NCI-H446 treated with DMSO at 0.1 percent for 48 hours (cell line): ENCODE measurements at places on chromosomes 3 and 15.

GRCh38 chr3:159977295-159977694 lies 11.3 kb upstream of the IL12A start:
- DNase-seq: no peak

GRCh38 chr3:9175421-9175820 lies 74.0 kb downstream of the SRGAP3 start:
- no peak for DNase-seq

GRCh38 chr15:89751748-89752147 lies 699 bp upstream of the MESP1 start:
- DNase-seq: no peak

DNA sequence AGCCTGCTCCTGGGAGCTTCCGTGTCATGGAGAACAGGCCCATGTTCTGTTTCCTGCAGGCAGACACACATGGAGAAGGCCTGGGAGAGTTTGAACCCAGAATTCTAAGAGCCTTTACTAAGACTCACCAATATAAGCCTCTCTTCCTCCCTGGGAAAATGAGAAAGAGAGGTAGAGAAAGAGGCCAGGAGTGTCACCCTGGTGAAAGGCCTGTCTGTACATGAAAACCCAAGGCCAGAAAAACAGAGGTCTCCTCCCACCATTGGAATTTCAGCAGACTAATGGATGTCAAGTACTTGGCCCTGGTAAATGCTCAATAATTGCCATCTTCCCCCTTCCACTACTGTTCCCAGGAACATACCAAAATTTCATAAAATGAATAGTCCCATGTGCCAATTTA lies 117.6 kb downstream of the TOP2B start:
- no peak for DNase-seq

DNA sequence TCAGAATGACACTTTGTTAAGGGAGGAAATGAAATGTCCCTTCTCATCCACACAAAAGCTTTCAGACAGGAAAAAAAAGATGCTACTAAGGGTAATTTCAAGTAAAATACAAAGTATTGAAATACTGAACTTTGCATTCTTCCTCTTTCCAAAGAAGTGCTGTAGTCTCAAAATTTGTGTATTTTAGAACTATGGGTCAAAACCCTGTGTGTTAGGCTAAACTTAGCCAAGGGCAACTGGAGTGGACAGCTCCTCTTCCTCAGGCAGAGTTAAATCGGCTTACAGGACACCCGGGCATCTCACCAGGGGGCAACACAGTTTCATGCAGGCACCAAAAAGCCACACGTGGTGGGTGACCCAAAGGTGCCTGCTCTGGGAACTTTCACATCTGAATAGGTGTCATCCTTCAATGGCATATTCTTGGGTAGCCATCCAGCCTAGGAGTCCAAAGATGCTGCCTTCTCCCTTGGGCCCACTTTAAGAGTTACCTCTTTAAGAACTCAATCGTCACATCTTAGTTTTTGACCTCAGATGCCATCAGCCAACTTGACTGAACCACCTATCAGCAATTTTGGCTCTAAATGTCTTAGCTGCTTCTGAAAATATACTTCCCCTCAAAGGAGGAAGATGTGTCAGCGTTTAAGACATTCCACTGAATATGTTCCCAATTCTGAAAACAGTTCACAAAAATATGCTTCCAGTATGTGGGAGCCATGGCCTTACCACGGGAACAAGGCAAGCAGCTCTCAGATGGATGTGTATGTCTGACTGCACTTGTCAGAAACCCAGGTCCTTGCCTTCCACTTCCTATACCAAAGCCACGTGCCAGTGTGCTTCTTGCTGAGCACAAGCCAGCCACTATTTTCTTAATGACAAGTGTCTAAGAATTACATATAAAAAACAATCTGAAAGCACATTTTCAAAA lies 32.2 kb upstream of the MUC13 start:
- no peak for DNase-seq

- DNase-seq: no peak
Observed at GRCh38 chr3:160218136-160218535, 7.1 kb upstream of the C3orf80 start.

GRCh38 chr3:150763841-150764483 lies 993 bp upstream of the SIAH2 start:
- no peak for DNase-seq

DNA sequence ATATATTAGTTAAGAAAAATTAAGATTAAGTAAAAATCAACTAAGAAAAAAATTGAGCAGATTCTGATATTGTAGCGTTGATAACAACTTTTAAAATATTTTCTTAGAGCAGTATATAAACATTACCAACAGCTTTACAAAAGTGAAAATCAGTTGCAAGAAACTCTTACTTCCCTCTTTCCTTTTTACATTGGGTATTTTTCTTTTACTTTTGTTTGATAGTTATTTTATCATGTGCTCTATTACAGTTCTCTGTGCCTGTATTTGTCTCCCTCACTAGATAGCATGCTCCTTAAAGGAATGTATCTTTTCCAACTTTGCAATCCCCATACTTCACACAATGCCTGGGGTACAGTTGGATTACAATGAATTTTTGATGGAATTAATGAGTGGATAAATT lies 87.5 kb upstream of the P3H2 start:
- no peak for DNase-seq

DNA sequence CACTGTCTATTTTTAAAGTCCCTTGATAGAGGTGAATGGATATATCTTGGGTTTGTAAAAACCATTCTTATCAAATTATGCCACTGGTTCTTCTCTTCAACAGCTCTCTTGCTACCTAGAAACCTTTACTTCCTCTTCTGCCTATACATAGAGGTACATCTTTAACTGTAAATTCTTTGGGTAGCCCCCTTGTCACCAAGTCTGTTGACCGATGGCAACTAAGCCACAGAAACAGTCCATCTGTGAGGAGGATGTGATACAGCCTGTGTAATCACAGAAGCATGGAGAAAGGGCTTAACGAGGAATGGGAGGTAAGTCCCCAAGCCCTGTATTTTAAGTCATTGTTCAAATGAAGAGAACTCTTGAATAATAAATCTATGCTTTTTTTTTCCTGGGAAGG lies 246.5 kb upstream of the MDFIC2 start:
- no peak for DNase-seq

GRCh38 chr15:82890338-82890994 lies 62.1 kb downstream of the HOMER2 start:
- no peak for DNase-seq

GRCh38 chr3:113205481-113205880 lies 5.9 kb upstream of the BOC start:
- DNase-seq: no peak

GRCh38 chr3:184805351-184806038 lies 6.5 kb upstream of the VPS8 start:
- DNase-seq: no peak

DNA sequence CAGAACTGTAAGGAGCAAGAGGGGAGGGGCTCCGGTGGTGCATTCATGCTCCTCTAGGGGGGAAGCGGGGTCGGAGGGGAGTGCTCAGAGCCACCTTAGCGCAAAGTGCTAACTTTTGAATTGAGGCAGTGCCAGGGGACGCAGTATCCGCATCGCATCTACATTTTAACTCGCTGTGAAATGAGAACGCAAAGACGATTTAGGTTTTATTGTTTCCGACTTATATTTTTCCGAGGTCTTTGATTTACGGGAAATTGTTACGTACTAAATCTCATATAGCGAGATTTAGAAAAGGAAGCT lies 212 bp downstream of the TCAIM start:
- no peak for DNase-seq

- DNase-seq: no peak
Observed at GRCh38 chr15:20295238-20295811, 246.3 kb downstream of the GOLGA6L6 start.

DNA sequence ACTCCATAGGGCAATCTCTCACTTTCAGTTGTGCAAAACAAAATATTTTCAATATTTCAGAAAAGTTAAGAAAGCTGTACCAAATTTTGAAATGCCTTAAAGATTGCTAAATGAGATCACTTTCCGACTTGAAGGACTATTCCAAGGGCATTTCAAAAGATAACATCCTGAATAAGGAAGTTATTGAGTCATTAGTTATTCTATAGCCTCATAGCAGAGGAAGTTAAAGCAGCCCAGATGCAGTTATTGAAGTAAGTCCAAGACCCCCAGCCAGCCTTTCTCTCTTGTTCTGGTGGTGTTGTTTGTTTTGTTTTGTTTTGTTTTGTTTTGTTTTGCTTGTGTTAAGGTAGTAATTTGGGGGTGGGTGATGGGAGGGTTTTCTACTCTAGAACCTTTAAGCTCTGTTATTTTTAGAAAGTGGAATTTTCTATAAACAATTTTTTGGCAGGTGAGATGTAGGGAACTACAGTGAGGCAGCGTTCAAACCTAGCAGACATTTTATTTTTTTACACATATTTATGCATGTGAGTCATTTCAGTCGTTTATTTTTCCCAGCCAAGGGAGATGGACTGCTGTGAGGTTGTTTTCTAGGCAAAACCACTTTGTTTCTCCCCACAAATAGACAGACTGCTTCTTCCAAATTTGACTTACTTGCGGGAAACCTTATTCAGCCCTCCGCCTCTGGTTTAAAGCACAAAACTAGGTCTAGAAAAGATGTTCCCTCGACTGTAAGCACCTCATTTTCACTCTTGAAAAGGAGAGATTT lies 216.3 kb upstream of the ARPP21 start:
- DNase-seq: peak; percentile 41

GRCh38 chr3:8266730-8267131 lies 234.9 kb upstream of the LMCD1 start:
- no peak for DNase-seq

- DNase-seq: no peak
Observed at GRCh38 chr15:60121845-60122244, 117.7 kb downstream of the FOXB1 start.

GRCh38 chr3:134148534-134148933 lies 102.1 kb downstream of the RYK start:
- DNase-seq: no peak

DNA sequence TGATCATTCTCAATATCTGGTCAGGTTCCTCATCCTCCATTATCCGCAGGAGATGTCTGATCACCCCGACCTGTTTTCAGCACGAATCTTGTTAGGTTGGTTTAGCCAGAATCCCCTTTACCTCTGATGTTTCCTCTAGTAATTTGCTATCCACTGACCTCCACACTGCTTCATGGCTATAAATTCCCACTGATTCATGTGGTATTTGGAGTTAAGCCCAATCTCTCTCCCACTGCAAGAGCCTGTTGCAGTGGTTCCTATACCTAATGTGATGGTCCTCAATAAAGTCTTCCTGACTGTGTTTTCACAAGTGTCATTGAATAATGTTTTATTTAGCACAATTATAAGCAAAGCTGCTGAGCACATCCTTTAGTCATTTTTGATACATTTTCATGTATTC lies 124.8 kb upstream of the CNTN3 start:
- DNase-seq: no peak

- no peak for DNase-seq
Observed at GRCh38 chr3:99875581-99875928, 57.9 kb downstream of the CMSS1 start.

DNA sequence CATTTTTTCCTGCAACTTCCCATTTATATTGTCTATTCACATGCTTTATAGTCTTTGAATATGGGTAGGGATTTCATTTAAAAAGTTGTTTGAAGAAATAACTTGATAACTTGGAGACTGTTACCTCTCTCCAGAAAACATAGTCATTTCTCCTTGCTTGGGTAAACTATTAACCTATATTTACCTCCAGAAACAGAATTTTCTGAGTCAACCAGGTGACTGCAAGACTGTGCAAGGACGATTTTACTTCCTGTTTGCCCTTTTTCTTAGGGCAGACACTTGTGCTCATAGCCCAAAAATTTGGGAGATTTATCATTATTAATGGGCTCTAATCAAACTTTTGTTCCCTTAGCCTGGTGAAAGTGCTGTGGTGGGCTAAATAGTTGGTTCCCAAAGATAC lies 14.3 kb upstream of the MOBP start:
- no peak for DNase-seq

GRCh38 chr3:196406811-196407470 lies 25.3 kb downstream of the UBXN7 start:
- DNase-seq: no peak

- DNase-seq: no peak
Observed at GRCh38 chr3:71584394-71585011, 975 bp upstream of the FOXP1 start.

- DNase-seq: no peak
Observed at GRCh38 chr3:126541628-126542339, 16.9 kb downstream of the C3orf22 start.

DNA sequence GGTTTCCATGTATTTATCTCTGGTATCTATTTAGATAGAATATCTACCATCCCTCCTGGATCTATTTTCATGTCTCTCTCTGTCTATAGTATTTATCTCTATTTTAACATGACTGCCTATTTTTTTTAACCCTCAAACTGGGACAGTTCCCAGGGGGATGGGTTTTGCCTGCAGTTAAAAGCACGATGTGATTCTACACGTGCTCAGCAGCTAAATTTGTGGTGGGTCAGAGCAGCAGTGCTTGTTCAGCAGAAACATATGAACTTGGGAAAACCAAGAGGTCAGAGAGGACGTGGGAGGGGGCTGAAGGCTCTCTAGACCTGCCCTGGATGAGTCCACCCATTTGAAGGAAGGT lies 189.2 kb downstream of the NTRK3 start:
- DNase-seq: no peak

GRCh38 chr15:65612949-65613744 lies 2.2 kb upstream of the INTS14 start:
- no peak for DNase-seq

DNA sequence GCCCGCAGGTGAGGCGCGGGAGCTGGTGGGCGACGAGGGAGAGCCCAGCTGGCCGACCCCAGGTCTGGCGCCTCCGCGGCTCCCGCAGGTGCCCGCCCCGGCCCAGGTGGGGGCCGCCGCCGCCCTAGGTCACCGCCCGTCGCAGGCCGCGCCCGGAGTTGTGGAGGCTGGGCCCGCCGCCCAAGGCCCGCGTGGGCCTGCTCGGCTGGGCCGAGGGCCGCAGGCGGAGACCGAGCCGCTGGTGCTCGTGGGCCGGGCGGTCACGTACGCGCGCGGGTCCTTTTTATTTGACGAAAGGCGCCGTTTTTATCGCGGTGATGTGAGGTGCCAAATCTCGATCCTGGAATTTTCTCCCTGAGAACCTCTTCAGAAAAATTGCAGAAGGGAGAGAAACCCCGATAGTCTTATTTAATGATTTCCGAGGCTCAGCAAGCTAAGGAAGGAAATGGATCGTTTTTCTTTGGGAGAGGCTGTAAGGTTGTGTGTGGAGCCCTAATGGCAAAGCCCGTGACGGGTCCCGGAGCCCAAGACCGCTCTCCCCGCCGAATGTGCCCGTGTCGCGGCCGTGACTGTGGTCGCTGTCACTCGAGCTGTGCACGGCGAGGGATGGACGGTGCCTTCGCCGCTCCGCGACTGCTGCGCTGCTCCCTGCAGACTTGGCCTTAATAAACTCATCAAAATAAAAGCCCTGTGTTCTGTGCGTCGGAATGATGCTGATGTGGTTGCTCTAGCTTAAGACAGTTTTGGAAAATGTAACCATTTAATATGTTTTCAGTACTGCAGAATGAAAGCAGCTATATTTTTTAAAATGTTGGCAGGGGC lies 612 bp downstream of the APPL1 start:
- no peak for DNase-seq
